ENCODE measurements at places on chromosomes 7 and 10.

GRCh38 chr10:75283671-75284470 is 48.1 kb upstream of the COMTD1 start:
- no peak for DNase-seq

- no peak for DNase-seq
These were observed 291.3 kb downstream of the WDR37 start for GRCh38 chr10:1347525-1347924.

- DNase-seq: no peak
These were observed 286.0 kb downstream of the RNLS start for GRCh38 chr10:88297103-88297502.

DNA sequence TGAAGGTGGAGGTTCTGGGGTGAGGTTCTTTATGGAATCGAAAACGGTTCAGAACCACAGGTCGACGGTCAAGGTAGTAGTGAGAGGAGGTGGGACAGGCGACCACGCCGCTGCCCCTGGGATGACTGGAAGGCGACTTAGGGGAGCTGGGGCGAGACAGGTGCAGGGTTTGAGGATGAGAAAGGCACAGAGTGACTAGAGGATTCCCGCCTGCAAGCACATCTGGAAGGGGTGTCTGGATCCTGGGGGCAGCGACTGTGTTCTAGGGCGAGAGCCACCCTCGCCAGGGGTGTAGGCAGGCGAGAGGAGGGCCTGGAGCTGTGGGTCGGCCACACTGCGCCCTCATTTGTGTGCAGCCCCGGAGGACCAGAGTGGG is 468 bp upstream of the IRF5 start:
- no peak for DNase-seq

- DNase-seq: no peak
These were observed 149.3 kb downstream of the NEBL start for GRCh38 chr10:20747782-20748181.

DNA sequence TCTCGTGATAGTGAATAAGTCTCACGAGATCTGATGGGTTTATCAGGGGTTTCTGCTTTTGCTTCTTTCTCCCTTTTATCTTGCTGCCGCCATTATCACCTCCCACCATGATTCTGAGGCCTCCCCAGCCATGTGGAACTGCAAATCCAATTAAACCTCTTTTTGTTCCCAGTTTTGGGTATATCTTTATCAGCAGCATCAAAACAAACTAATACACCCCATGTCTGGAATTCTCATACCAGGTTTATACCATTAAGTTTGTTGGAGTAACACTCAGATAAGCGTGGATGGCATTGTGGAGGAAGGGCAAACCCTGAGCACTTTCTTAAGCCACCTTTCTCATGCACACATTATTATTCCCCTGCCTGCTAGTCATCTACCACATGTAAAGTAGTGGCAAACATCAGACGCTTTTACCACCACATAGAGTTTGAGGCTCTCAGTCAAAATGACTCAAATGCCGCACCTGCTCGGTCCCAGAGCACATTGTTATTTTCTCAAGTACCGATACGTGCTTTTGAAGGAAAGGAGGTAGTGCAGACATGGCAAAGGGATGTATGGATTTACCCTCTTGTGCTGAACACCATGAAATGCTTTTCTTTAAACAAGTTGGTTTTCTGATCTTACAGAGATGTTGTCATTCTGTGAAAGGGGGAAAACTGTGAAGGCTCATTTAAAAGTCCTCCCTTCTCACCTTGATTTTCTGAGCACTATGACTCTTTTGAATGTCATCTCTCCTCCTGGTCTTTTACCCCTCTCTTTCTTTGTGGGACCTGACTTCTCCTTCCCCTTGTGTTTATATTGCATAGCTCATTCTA is 429.7 kb downstream of the EXOC4 start:
- DNase-seq: peak; percentile 83

DNA sequence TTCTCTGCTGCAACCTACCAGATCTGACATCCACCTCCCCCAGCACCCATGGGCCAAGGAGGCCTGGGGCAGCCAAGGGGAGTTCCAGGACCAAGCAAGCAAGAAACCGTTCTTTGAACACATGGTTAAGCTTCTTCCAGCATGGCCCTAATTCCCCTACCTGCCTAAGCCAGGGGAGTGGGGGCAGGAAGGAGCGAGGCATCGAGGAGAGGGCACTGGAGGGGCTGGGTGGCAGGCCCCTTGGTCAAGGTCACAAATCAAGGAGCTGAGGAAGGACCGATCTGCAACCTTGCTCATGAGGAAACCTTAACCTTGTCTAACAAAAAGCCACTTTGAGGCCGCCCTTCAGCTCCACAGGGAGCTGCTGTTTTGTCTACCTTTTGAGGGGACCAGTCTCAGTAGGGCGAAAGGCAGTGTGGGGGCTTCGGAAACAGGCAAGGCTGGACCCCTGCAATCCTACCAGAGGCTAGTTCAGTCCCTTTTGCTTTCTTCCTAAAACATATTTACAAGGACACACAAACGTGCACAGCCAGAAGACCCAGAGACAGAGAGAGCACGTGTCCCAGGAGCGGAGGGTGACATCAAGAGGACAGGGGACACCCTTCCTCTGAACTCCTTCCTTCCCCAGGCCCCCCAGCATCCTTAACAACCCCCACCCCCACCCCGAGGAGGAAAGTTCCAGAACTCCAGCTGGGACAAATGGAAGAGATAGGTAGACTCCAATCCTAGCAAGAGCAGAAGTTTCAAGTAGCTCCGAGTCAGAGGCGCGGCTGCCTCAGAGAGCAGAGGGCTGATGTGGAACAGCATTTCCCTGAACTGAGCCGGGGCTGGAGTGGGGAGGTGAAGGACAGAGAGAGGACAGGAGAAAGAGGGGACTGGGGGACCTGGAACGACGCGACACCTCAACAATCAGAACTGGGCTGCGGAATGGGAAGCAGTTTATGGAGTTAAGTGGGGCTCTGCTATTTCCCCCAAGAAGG is 28.2 kb downstream of the SPOCK2 start:
- no peak for DNase-seq

DNA sequence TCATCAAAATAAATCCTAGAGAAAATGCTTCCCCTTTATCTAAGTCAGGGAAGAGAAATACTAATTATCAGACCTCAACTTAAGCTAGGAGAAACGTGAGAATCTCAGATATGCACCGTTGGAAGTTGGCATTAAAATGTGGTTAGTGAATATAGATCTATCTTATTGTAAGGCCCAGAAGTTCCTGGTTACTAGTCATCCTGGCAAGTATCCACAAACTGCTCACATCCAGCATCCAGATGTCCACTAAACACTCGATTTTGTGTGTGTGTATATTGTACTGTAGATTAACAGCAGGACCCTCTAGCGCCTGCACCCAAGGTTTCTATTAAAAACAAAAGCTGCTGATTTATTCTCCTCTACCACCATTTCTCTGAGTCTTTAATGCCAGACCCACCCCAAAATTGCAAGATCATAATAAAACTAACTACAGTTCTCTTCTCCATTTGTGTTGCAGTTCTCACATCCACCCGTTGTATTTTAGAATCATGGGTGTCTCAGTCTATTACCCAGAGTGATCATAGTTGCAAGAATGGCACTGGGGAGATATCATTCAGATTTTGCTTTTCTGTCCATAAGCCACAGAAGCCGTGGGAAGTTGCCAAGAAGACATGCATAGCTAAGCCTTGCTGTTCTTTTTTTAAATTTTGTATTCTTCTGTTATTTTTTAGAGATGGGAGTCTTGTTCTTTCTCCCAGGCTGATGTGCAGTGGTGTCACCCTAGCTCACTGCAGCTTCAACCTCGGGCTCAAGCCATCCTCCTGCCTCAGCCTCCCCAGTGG is 165.4 kb downstream of the KIAA1217 start:
- no peak for DNase-seq

- no peak for DNase-seq
These were observed 40.8 kb downstream of the GRK5 start for GRCh38 chr10:119248184-119248583.

GRCh38 chr10:79437111-79437814 is 8.2 kb downstream of the ZCCHC24 start:
- DNase-seq: no peak

GRCh38 chr7:128202287-128202957 is 38.7 kb upstream of the LEP start:
- no peak for DNase-seq

All from NCI-H187 treated with DMSO at 0.1 percent for 48 hours (cell line).